ENCODE measurements at places on chromosomes 4 and X.

- no peak for DNase-seq
These were observed 50.4 kb downstream of the SORCS2 start for GRCh38 chr4:7242766-7243165.

DNA sequence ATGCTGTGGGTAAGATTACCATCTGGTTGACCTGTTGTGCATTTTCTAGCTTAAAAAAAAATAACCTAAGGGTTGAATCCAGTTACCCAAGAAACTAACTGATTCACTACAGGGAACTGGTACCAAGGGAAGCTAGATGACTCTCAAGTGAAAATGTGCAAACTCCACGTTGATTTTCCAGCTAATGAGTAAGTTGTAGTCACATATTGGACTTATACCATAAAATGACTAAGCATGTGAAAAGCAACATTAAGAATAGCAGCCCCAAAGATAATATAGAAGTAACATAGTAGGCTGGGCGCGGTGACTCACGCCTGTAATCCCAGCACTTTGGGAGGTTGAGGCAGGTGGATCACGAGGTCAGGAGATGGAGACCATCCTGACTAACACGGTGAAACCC, 270.9 kb downstream of the SPRY1 start:
- peak; percentile 96 for DNase-seq

DNA sequence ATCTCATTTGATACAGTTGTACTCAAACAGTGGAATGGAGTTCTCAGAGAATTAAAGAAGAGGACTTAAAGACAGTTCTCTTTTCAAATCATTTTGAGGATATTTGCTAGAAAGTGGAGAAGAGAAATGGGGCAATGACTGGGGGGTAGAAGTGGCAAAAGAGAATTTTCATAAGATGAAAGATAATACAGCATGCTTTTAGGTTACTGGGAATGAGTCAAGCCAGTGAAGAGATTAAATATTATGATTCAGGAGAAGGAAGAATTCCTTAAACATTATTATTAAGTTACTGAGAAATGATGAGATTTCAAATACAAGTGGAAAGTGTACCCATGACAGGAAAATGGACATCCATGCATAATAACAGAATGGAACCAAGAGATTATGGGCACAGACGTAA, 219.0 kb upstream of the DKK2 start:
- no peak for DNase-seq

GRCh38 chrX:37075892-37076595, 67.9 kb downstream of the FAM47C start:
- DNase-seq = no peak

- DNase-seq = peak; percentile 41
These were observed 4.5 kb downstream of the CBR4 start for GRCh38 chr4:169005453-169006099.

GRCh38 chrX:9729171-9729885, 36.3 kb downstream of the GPR143 start:
- DNase-seq = peak; percentile 24

DNA sequence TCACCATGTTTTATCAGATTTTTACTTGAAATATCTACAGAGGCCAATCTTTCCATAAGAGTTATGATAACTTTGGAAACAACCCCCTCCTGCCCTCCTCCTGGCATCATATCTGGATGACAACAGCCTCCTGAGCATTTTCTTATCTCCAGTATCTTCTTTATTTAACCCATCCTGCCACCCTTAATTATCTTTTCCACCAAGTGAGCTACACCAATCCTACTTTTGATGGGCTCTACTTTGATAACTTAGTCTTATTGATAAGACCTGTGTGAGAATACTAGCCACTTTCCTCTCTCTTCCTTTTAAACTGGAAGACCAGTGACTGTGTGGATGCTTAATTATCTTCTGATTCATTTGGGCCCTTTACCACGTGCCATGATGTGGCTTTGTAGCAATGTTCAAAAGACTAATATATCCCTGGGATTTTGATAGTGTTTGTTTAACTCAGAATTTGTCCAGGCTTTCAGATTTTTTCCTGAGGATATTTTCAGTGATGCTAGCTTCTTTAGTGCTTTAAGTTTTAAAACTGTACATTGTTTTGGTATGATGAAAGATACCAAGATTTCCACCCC, 330.1 kb upstream of the GIMD1 start:
- no peak for DNase-seq

- peak; percentile 25 for DNase-seq
These were observed 11.4 kb downstream of the MCUB start for GRCh38 chr4:109571494-109571893.

DNA sequence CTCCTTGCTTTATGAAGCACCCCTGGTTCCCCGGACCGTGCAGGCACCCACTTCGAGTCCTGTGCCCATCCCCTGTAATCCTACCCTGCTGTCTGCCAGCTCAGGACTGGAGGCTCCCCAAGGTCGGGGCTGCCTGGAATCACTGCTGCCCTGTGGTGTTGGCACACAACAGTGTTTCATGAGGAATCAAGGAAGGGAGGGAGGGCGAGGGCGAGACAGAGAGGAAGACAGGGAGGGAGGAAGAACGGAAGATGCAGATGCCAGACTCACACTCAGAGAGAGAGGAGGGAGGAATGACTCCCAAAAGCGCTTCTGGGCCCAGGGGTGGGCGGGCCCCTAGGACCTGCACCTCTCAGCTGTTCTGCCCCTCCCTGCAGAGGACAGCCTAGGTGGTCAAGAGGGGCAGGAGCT, 42.9 kb upstream of the ADRA2C start:
- DNase-seq = no peak

DNA sequence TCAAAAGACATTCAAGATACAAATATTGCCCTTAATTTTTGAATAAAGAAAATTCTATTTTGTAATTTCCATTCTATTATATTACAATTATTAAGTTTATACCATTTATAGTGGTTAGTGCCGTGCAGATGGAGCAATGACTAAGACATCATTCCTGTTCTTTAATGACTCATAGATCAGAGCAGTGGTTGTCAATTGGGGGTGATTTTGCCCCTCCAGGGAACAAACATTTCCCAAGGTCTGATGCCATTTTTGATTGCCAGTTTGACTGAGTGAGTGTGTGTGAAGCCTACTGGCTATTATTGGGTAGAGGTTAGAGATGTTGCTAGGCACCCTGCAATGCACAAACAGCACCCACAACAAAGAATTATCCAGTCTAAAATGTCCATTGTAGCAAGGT, 97.9 kb upstream of the DDIT4L start:
- peak; percentile 89 for DNase-seq

DNA sequence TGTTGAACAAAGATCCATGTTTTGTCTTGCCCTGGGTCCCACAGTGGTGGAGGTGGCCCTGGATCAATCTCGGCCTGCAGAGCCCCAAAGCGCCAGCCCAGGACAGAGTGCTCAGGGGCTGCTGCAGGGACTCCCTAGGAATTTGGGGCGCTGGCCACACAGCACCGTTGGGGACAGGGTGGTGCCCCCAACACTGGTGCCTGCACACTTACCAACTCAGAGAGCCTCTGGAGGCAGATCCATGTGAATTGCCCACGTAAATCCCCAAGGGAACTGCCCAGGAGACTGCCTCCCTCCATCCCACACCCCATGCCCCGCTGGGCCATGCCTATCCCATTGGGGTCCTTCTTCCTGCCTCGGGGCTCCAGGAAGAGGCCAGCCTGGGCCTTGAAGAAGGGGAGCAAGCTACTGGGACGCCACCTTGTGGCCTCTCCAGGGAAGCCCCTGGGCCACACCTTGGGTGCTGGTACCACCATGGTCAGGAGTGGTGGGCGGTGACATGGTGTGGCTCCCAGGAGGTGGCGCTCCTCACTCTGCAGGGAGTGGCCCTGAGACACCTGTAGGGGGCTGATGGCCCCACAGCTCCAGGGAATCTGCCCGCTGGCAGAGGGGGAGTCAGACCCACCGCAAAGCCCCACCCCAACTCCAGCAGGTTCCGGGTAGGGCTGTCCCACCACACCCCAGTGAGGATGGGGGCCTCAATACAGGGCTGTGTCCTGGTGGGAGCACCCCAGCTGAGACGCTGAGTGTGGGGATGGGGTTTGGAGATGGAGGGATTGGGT, 22.8 kb downstream of the CFAP99 start:
- peak; percentile 66 for DNase-seq

DNA sequence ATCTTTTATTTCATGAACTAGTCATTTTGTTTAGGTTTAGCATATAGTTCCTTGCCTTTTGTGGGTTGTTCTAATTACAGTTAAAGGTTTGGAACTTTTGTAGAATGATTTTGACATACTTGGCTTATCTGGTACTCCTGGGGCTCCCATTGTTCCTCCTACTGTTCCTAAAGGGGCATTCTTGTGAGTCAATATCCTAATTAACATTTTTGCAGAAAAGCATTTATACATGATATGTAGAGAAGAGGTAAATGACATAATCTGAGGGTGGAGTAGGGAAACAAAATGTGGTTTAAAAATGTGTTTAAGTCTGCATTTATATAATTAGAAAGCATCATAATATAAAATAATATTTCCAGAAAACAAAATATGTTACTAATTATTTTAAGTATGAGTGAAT, 529.2 kb downstream of the FAT4 start:
- DNase-seq = no peak

DNA sequence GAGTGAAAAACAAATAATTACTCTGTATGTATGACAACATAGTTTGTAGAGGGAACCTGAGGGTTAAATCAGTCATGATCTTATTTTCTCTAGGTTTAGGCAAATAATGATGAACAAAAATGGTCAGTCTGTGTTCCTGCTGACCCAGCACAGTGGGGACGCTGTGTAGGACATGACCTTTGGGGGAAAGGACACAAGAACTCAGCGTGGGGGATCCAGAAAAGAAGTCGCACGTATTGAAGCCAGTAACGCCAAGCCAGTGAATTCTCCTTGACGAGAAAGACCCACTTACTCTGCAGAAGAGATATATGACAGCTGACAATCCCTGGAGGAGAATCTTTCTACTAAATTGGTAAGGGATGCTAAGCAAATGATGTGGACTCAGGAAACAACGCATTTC, 36.6 kb downstream of the HELT start:
- DNase-seq = no peak

GRCh38 chr4:111535792-111536191, 609.5 kb upstream of the FAM241A start:
- DNase-seq = no peak

GRCh38 chr4:2714061-2714770, 41.9 kb downstream of the TNIP2 start:
- DNase-seq = peak; percentile 74

- no peak for DNase-seq
These were observed 158.5 kb upstream of the ARSJ start for GRCh38 chr4:114137984-114138383.

GRCh38 chr4:105622269-105622668, 69.8 kb downstream of the ARHGEF38 start:
- DNase-seq = peak; percentile 62

DNA sequence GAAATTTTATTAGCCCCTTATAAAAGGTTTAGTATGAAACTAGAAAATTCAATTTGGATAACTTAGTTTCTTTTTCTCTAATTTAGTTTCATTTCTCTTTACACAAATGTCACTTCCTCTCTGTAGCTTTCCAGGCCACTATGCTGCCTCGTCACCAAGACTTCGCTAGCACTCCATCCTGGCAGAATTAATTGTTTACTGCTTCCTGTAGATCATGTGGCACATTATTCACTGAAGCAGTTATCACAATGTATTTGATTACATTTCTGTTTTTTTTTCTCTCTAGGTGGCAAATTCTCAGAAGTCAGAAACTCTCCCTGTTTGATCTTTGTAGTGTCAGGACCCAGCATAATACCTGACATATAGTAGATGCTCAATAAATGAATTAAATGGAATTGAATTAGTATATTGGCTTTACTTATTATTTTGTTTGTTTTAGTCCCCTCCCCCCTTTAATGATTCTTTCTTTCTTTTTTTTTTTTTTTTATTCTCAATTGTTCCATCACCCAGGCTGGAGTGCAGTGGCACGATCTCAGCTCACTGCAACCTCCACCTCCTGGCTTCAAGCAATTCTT, 9.3 kb upstream of the SAT1 start:
- DNase-seq = no peak

DNA sequence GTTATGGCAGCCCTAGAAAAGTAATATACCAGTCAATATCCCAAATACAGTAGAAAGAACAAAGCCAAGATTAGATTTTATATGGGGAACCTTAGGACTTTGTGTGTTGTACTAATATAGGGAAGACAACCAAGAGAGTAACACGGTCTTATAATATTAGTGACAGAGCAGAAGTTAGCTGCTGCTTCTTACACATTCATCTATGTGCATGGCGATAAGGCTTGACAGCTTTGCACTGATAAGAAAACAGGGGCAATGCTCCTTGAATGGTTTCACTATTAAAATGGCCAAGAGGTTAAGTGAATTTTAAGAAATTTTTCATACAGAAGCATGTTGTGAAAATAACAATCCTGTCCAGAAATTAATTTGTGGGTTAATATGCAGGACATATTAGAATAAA, 521.6 kb downstream of the CCSER1 start:
- DNase-seq = no peak

DNA sequence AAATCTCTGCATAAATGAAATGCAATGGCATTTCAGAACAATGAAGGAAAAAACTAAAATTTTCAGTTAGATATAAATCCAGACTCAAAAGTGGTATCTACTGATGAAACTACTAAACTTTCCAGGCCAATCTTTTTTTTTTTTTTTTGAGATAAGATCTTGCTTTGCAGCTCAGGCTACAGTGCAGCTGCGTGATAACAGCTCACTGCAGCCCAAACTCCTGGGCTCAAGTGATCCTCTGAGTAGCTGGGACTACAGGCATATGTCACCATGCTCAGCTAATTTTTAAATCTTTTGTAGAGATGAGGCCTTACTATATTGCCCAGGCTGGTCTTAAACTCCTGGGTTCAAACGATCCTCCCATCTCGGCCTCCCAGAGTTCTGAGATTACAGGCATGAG, 1228.2 kb upstream of the ADGRL3 start:
- DNase-seq = no peak

GRCh38 chr4:2858451-2859217, 15.0 kb downstream of the ADD1 start:
- DNase-seq = peak; percentile 56

GRCh38 chr4:117420948-117421347, 335.6 kb upstream of the TRAM1L1 start:
- no peak for DNase-seq

DNA sequence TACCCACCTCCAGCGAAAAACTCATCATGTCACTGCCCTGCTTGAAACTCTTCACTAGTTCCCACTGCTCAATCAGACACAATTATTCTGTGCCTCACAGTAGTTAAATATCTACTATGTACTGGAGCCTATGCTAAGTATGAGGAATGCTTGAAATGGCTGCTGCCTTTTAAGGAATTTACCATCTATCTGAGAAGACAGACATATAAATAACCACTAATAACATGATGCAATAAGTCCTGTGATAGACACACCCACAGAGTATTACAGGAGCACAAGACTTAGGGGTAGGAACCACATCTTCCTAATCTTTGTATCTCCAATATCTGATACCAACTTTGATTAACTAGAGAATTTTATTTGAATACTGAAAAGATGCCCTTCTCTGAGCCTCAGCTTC, 21.1 kb downstream of the SLC25A53 start:
- DNase-seq = no peak

DNA sequence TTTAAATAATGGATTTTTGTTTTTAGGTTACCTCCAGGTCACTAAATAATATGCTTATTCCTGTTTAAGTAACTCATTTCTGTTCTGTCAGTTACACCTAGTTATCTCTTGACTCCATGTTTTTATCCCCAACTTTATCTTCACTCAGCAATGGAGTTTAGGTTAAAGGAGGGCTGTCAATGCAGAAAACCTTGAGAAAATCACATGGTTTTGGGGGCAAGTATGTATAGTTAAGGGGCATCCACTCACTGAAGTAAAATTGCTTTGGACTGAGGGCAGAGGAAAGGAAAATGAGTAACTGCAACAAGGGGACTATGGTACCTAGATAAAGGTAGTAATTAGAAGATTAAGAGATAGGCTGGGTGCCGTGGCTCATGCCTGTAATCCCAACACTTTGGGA, 87.1 kb downstream of the UBE2K start:
- DNase-seq = no peak

- no peak for DNase-seq
These were observed 13.7 kb upstream of the UGT2B17 start for GRCh38 chr4:68589790-68590189.

All from fibroblast of mammary gland (primary cell).